Left renal cortex interstitium (tissue), 4 donors: ENCODE measurements at places on chromosomes 16 and 17. TPM values are rescaled to one million over a fixed set of nuclear protein-coding genes. Genes with fewer than 3 reads are reported as not detected.

The MYOCD gene
- polyA plus RNA-seq, result 6.3 TPM

- DNase-seq, result no peak
These were observed 191.1 kb downstream of the ZFHX3 start for GRCh38 chr16:72856797-72857196.

DNA sequence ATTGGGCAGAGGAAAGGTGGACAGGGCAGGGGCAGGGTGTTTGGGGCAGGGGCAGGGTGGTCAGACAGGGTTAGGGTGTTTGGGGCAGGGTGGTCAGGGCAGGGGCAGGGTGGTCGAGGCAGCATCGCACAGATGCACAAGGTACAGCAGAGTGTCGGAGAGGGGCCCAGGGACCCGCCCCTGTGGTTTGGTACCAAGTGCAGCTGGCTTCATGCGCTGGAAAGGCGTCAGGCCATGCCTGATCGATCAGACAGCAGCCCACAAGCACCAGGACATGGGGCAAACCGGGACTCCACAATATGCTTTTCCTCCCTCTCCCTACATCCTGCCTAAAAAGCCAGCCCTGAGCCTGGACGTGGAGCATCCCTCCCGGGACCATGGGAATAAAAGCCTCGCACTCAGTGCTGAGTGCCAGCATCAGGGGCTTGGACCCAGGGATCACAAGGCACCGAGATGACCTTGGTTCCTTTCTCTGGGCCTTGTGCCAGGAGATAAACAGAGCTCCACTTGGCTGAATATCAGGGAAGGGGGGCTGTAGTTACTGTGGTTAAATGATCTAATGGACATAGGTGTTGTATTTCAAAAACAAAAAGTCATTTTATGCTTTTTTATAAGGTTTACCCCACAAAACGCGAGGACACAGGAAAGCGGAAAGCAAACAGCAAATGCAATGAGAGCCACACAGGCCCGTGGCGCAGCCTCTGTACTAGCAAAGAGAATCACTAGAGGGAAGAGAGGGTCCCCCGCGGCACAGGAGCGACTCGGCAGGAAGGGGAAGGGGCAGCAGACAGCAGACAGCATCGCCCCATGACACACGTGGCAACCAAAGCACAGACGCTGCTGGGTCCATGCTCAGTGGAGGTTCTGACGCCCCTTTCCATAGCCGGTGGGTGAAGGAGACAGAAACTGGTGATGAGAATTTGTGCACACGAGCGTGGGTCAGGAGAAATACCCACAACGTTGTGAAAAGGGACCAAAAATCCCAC lies 5.3 kb upstream of the HEXD start:
- no peak for DNase-seq

The KRT23 gene
- polyA plus RNA-seq, result 0.57 TPM

DNA sequence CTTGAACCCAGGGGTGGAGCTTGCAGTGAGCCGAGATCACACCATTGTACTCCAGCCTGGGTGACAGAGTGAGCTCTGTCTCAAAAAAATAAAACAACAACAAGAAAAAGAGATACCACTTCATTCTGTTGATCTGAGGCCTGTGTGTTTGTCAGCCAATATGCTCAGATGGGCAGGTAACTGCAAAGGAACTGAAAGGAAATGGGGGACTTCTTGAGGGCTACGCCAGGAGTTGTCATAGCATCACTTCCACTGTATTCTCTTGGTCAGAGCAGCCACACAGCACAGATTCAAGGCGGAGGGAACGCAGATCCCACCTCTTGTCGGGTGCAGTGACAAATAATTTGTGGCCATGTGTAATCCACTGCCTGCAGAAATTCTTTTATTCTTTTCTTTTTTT lies 73.9 kb upstream of the AKTIP start:
- no peak for DNase-seq

- no peak for DNase-seq
These were observed 10.6 kb downstream of the LIG3 start for GRCh38 chr17:34990921-34991365.

DNA sequence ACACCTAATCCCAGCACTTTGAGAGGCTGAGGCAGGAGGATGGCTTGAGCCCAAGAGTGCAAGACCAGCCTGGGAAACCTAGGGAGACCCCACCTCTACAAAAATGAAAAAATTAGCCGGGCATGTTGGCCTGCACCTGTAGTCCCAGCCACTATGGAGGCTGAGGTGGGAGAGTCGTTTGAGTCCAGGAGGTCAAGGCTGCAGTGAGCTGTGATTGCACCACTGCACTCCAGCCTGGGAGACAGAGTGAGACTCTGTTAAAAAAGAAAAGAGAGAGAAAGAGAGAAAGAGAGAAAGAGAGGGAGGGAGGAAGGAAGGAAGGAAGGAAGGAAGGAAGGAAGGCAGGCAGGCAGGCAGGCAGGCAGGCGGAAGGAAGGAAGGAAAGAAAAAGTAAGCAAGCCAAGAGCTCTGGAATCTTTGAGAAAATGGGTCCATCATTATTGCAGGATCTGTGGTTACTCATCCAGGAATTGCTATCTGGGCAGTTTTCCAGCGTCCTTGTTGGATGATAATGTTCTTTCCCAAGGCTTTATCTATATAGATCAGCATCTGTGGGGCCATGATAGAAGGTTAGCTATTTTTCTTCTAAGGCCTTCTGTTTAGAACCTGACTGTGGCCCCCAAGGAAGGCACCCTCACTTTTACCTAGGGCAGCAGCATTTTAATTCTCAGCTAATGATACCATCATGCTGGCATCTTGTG lies 533.2 kb upstream of the CDH5 start:
- DNase-seq, result no peak

DNA sequence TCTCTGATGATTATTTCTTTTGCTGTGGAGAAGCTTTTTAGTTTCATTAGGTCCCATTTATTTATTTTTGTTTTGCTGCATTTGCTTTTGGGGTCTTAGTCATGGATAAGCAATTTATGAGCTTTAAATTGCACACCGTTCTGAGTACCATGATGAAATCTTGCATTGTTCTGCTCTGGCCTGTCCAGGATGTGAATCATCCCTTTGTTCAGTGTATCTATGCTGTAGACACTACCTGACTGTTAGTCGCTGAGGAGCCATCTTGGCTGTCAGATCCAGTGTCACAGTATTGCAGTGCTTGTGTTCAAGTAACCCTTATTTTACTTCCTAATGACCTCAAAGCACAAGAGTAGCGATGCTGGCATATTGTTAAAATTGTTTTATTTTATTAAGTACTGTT lies 218.0 kb upstream of the CNTNAP4 start:
- no peak for DNase-seq

DNA sequence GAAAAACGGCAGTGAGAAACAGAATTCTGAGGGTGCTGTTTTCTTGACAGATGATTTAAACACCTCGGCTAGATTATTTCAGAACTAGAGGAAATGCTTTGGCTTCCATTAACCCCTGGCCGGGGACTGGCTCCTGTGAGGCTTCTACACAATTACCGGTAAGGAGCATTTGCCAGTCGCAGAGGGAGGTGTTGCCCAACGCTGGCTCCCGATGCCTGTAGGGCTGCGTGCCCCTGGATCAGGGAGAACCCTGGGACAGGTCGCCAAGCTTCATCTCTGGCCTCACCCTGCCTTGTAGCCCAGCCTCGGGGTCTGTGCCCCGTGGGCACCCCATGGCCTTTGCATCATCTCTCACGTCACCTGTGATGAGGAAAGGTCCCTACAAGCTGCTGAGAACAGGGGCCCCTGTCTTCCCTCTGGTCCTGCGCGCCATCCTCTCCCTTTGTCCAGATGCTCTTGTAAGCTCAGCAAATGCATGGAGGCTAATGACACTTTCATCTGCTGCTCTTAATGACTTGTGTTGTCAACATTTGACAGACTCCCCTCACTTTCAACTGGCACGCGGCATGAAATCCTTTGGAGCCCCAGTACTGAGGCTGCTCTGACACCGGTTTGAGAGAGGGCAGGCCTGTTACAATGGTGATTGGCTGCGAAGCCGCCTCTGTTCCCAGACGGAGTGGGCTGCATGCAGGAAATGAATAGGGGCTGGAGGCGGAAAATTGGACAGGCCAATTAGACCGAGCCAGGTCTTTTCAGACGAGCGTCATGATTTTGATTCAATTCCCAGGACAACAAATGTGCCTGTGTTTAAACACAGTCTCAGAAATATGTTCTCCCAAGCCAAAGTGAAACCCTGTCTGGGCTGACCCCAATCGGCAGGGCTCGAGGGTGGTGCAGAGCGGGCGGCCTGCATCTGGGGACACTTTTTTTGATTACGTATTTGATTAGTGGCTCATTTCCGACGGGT lies 85.5 kb upstream of the DOC2B start:
- peak; percentile 24 for DNase-seq

GRCh38 chr17:81682565-81683207 lies 911 bp downstream of the ARL16 start:
- no peak for DNase-seq

GRCh38 chr17:74432424-74432690 lies 469 bp downstream of the GPRC5C start:
- DNase-seq, result no peak

GRCh38 chr16:85327731-85328675 lies 215.7 kb upstream of the CIBAR2 start:
- DNase-seq, result no peak

DNA sequence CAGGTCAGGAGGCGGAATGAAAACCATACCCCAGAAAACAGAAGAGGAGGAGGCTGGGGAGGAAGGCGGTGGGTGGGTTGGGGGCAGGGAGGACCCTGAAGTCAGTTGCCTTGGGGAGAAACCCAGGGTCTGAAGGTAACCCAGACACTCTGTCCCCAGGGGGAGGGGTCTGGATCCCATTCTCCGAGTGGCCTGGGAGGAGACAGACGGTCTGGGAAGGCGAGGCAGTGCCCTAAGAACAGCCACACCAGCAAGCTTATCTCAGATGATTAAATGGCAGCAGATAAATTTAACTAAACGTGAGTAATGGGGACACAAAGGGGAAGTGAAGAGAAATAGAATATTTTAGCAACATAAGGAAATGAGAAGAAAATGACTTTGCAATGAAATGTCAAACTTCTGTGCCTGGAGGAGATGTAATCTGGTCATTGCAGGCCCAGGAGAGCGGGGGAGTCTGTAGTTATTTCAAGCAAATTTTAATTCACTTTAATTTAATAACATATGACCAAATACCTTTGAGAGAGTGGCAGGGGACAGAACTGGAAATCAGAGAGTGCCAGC lies 21.4 kb upstream of the ZFP90 start:
- DNase-seq, result no peak
